Stimulated activated CD8-positive, alpha-beta memory T cell treated with anti-CD3 and anti-CD28 coated beads, Interleukin-4, amount 100 ng/mL, for 4 hours (primary cell): ENCODE measurements at places on chromosomes 12 and 14.

- no peak for DNase-seq
Measured at GRCh38 chr14:96811265-96811664, 14.1 kb downstream of the VRK1 start.

- DNase-seq, result no peak
Measured at GRCh38 chr12:12439636-12440035, 82.8 kb downstream of the BORCS5 start.

GRCh38 chr14:77924141-77924948 lies 124.4 kb downstream of the ADCK1 start:
- no peak for DNase-seq

GRCh38 chr14:102652194-102652593 lies 59.7 kb downstream of the RCOR1 start:
- DNase-seq, result no peak

DNA sequence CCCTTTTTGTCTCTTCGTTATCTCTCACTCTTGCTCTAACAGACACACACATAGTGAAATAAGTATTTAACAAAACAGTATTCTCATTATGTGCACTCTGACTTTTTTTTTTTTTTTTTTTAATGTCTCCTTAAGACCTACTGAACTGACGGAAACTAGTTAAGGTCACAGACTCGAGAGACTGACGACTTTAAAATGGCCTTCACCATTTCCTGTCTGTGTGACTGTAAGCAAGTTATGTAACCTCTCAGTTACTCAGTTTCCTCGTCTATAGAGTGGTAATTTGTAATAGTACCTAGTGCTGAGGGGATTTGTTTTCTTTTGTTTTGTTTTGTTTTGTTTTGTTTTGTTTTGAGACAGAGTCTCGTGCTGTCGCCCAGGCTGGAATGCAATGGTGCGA lies 284.8 kb downstream of the FBXL14 start:
- no peak for DNase-seq

DNA sequence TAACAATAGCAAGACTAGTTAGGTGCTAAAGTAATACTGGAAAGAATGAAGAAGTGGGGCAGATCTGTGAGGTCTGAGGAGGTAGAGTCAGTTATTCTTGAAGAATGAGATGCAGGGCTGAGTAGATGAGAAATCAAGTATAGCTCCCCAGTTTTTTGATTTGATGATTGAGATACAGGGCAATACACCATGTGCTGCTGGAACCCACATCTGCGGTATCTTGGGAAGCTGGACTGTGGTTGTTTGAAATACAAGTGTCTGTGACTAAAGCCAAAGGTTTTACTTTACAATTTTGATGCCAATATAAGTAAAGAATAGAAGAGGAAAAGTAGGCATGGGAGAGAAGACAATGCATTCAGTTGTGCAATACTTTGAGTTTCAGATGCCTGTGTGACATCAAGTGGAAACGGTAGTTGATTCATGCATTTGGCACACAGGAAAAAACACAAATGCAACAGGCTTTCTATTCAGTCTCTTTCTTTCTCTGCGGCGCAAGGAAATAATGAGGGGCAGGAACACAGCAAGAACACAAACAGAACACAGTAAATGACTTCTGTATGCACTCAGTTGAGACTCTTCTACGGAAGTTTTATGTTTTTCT lies 190.2 kb upstream of the SLC38A2 start:
- DNase-seq, result no peak

DNA sequence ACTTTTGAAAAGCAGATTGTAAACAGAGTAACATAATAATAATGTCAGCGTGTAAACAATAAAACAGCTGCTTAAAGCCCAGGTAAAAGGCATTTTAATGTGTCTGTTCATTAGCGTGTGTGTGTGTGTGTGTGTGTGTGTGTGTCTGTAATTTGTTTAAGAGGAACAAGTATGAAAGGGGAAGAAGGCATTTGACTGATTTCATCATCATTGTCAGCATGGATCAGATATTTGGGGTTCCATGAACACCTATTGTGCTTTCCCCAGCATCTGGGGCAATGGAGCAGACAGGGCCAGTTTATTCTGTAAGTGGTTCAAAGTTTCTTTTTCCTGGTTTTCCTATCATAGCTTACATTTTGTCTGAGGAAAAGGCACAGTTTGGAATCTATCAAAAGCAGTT lies 28.9 kb downstream of the SLC25A21 start:
- DNase-seq, result no peak

DNA sequence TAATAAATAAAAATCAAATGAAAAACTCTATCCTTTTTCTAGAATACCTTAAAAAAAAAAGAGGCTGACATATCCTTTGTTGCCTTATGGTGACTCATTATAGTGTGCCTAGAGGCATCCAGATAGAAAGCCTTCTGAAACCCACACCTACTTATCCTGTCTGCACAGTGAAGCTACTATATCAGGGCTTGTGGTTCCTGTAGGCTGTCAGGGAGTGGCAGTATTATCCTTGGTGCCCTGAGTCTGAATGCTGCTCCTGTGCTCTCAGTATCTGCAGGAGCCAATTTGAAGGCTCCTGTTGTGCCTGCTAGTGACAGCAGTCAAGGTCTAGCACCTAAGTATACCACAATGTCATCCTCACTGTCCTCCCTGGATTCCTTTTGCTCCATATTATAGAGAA lies 168.4 kb upstream of the AVPR1A start:
- DNase-seq, result no peak

- DNase-seq, result no peak
Measured at GRCh38 chr14:23181946-23182345, 1.5 kb downstream of the SLC7A8 start.

DNA sequence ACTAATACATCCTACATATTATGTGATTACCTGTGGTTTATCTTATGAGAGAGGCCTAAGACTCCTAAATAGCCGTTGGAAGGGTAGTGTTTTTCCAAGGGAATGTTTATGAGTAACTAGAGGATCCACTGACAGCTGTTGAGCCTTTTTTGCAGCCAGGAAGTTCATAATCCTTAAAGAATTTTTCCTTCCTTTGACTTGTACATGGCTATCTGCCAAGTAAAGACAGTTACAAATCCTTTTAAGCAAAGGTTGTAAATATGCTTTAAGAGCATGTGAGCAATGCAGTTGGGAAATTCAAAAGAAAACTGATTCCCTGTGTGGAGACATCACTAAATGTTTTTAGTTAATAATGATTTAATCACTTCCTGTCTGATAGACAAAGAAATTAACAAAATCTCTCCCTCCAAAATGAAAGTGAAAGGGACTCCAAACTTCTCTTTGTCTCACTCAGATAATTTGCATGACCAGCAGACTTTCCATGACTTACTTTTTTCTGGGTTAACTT lies 333.8 kb downstream of the PDZRN4 start:
- no peak for DNase-seq

DNA sequence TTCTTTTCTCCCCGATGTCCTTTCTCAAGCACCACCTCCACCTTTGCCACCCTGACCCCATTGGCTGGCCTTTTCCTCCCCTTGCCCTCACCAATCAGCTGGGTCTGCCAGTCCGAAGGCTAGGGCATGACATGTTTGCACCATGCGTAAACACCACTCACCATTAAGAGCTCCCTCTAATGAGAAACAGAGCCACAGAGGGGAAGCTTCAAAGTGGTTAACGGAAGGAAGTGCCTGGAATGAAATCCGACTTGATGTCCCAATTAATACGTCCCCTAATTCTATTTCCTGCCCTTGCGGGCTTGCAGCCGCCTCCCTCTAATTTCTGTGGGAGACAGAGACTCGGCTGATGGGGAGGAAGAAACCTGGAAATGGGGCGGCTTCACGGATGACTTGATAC lies 318.5 kb upstream of the TBX3 start:
- DNase-seq, result no peak

GRCh38 chr14:58108717-58109116 lies 43.3 kb downstream of the ARMH4 start:
- no peak for DNase-seq

DNA sequence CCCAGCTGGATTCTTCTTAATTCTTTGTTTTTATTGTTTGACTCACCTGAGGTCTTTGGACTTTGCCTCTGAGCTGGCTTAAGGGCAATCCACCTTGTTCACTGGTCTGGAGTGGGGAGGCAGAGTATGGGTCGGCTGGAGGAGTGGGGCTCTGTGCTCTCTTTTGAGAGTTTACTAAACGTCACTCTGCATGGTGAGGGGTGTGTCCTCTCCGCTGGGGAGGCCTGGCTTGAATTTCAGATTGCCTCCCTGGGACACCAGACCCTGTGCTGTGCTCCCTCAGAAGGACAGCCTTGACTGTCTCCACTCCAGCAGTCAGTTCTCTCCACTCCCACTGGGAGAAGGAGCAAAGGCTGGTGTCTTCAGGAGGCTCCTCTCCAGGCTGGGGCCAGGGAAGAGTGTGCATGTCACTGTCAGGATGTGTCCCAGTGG lies 1.9 kb upstream of the MTA1 start:
- no peak for DNase-seq

DNA sequence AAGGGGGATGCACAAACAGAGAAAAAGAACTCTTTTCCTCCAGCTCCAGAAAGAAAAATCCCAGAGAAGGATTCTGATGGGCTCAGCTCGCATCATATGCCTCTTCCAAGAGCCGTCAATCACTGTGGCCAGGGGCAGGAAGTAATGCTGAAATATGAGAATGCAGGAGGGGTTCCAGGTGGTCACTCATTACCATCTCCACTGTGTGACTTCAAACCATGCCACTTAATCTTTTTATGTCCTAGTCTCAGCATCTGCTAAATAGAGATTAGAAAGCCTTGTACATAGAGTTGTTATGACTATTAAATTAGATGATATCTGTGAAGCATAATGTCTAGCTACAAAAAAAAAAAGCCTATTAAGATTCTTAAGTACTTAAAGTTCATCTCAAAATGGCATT lies 65.6 kb upstream of the FICD start:
- DNase-seq, result no peak

DNA sequence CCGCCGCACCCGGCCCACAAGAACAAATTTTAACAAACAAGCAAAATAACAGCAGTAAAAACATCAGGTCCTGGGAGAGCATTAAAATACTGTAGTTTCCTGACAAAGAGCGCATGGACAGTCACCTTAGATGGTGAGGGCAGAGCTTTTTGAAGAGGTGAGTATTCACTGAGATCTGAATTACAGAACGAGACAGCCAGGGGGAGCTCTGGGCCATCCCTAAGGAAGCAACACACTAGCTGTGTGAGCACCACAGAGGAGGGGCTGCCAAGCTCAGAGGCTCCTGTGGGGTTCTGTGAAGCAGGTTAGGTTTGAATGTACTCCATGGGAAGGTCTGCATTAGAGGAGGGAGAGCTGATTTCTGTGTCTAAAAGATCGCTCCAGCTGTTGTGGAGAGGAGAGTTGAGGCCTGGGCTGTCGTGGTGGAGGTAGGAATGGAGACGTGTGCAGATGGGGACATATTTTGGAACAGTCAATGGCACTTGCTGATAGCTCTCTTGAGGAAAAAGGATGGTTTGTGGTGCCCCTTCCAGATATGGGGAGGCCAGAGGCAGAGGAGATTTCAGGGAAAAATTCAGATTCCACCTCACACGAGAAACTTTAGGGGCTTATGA lies 72.9 kb downstream of the TRAFD1 start:
- DNase-seq, result no peak

GRCh38 chr14:93068711-93069110 lies 47.0 kb downstream of the ITPK1 start:
- no peak for DNase-seq

GRCh38 chr14:81555051-81555450 lies 21.4 kb upstream of the SEL1L start:
- DNase-seq, result no peak

DNA sequence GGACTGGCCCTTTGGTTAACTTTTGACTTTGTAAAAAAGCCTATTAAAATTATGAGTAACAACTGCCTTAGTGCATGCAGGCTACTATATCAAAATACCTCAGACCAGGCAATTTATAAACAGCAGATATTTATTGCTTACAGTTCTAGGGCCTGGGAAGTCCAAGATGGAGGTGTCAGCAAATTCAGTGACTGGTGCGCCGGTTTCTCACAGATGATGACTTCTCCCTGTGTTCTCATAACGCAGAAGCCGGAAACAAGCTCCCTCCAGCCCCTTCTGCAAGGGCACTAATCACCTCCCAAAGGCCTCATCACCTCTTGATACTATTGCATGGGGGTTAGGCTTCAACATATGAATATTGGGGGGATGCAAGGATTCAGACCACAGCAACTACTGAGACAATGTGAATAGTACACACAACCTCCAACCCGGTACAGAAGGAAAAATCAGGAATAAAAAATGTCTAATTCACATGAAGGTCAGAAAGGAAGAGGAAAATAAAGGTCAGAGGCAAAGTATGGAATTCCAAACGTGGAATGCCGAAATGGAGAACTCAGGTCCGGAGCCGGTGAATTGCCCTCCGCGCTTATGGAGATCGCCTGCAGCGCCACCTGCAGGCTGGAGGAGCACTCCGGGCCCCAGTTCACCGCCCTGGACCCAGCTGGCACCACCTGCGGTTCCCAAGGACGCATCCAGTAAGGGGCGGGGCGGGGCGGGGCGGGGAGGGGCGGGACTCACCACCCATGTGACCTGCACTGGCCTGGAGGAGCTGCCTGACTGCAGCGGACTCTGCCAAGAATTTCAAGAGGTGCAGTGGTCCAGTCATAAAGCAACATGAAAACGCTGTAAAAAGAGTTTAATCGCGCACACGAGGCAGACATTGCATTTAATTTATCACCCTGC lies 203.4 kb downstream of the KIF26A start:
- DNase-seq, result no peak

DNA sequence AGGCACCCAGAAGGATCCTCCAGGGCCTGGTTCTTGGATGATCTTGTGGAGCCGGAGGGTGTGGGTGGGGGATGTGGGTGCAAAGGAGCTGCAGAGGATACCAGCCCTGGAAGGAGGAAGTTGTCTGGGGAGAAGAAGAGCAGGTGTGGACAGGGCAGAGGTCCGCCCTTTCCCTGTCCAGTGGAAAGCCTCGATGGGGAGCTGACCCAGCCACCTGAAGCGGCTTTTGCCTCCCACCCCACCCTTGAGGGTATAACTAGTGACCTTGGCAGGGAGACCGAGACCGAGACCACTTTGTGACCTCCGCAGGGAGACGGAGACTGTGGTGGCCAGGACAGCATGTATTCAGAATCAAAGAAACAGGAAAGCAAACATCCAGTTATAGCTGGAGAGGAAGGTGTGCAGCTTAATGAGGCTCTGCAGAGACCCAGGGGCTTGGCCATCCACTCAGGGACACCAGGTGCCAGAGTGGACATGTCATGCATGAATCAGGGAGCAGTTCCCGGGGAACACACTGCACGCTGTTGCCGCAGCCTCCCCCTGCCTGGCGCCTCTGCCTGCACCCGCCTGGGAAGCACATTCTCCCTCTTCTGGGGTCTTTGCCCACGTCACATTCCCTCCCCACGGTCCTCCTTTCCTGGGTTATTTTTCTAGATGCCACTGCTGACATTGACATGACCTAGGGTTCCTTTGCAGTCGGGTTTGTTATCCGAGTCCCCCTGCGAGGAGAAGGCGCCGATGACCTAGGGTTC lies 87.7 kb downstream of the ADGRD1 start:
- no peak for DNase-seq

- no peak for DNase-seq
Measured at GRCh38 chr12:110824342-110824741, 22.4 kb upstream of the CCDC63 start.

DNA sequence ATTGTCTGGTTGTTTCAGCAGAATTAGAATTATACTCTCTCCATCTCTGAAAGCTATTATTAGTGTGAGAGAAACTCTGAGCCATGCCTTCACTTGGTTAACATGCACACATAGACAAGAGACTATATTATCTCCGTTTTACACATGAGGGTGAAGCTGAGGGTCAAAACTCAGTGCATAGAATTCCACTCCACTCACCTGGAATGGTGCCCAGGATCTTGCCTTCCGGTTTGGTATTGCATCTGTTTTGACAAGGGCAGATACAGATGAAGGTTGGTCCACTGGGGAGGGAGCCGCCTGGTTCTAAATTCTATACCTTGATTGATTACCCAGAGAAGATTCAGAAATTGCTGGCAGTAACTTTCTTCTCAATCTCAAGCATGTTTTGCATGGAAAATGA lies 149.5 kb upstream of the PELI2 start:
- no peak for DNase-seq

GRCh38 chr14:68806526-68807147 lies 13.8 kb upstream of the ZFP36L1 start:
- DNase-seq, result no peak
